ENCODE measurements at places on chromosomes 6 and 20.

DNA sequence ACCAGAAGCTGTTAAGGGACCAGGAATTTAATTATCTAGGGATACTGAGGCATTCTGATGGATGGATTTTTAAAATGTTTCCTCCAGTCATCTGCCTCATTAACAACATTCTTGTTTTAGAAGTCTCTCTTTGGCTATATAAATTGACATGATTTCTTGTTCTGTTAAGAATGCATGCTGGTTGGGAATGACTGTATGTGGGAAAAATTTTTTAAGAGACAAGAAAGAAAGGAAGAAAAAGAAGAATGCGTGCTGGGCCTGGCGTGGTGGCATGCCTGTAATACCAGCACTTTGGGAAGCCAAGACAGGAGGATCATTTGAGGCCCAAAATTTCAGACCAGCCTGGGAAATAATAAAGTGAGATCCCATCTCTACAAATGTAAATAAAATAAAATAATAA is 203.6 kb downstream of the GJA1 start:
- no peak for DNase-seq

- DNase-seq: no peak
Observed at GRCh38 chr6:71206089-71206488, 82.5 kb upstream of the OGFRL1 start.

GRCh38 chr6:76347539-76347938 is 275.1 kb upstream of the IMPG1 start:
- no peak for DNase-seq

DNA sequence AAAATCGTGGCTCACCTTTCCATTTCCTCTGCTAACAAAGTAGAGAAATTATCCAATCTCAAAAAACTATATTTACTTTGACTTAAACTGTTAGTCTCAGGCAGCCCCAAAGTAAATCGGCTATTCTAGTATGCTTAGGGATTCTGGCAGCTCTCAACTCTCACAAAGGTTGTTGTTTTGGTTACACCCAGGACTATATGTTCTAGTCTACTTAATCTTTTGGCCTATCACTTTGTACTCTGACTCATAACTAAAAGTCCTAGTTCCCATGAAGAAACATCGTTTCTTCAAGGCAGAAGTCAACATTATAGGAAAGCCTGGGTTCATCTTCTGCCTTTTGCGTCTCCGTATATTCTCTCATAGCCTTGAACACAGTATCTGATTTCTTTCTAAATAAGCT is 42.3 kb downstream of the MYLK4 start:
- DNase-seq: no peak

DNA sequence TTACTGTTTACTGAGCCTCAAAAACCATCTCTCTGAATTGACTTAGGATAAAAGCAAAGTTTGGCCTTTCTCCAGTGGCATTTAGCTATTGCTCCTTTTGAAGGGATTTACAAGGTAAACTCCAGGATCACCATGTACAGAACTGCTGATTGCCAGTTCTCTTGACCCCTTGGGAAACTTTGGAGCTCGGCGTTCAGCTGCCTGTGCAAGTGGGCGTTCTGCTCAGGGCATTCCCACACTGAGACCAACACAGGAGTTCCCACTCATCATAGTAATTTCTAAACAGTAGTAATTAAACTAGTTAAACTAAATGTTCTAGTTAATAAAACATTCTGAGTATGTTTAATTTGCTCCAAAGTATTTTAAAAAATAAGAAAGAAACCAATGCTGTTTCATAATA is 14.9 kb downstream of the KCNQ5 start:
- no peak for DNase-seq

DNA sequence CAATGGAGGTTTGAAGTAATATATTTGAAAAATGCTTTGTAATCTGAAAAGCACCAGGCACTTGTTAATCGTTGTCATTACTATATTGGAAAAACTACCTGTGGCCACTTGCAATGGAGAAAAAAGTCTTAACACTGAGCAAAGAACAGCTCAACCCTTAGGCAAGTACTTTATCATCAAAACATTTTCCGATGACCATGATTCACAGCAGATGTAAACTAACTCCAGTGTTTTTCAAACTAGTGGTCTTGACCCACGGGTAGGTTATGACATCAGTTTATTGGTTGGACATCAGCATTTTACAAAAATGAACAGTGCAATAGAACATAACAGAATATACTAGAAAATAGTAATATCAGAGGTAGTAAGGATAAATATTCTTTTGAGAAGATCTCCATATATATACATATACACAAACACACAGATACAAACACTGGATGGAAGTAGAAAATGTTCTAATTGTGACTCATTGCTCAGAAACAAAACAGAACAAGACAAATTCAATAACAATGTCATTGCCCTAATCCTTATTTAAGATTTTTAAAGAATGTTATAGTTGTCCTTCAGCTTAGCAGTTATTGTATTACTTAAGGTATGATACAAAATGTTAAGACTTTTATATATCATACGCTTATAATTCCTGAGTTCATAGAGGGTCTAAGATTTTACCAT is 123.0 kb downstream of the PLCB1 start:
- DNase-seq: no peak

DNA sequence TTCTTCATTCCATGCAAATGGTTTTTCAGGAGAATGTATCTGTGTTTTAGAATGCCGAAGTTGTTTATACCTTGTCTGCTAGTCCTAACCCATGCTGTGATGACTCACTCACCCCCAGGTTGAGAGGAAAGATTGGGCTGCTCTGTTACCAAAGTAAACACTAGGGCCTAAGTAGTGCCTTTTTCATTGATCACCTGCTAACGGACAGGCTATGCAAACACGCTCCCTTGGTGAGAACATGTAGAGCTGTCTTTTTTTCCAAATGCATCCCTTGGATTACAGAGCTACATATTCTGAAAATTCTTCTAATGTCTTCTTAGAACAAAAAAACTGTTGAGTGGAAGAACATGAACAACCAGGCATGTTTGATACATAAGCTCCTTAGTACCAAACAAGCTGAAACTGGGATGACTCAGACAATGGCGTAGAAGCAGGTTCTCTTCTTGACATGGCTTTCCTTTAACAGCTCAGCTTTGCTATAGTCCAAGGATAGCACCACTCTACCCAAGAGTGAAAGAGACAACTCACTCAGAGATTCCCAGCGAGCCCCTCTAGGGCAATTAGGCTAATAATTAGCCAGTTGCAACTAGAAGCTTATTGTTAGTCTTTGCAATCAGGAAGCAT is 20.5 kb downstream of the PERP start:
- no peak for DNase-seq

DNA sequence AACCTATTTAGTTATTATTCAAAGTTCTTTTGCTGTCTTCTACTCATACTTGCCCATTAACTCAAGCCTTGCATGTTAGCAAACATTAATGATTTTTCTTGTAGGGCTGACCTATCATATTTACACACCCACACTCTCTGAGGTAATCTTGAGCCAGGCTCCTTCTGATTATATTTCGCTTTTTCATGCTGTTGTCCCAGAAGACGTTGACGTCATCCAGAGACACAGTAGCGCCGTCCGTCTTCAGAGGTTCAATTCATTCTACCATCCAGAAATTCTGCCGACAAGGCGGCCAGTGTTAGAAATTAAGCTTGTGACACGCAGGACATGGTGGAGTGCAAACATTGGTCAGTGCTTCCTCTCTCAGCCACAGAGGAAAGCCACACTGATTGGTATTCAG is 584.7 kb downstream of the BMP2 start:
- DNase-seq: no peak
